ENCODE measurements at places on chromosomes 7 and 10.

DNA sequence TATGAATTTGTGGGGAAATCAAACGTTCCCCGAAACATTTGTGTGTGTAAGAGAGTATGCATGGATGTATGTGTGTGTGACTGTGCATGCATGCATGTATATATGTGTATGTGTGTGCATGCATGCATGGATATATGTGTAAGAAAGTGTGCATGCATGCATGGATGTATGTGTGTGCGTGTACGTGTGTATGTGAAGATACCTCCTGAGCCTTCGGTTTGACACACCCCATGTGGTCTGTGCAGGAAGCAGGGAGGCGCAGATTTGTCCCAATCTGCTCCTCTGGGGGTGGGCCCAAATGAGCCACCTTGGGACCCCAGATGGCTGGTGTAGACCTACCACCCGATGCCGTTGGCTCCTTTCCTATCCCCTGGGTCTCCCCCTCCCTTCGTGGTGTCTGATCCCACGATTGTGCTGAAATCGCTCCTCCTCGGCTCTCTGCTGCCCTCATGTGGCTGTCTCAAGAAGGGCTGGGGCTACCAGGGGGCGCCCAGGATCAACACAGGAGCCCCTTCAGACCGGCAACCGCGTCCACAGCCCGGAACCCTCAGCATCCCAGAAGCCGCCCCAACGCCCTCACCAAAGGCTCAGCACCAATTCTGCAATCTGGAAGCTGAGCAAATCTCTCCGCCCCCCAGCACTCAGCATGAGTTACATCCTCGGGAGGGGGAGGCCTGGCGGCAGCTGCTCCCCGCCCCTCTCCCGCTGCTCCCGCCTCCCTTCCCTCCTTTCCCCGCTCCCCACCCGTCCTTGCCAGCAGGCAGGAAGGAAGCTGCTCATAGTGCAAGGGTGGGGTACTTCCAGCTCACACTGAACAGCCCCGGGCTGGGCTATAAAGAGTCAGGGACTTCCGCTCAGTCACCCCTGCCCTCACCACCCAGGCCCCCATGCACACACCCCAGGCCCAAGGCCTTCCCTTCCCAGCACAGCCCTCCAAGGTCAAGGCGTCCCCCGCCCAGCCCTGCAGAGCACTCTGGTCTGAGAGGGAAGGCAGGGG lies 2.3 kb upstream of the NOS3 start:
- DNase-seq, result peak; percentile 37

DNA sequence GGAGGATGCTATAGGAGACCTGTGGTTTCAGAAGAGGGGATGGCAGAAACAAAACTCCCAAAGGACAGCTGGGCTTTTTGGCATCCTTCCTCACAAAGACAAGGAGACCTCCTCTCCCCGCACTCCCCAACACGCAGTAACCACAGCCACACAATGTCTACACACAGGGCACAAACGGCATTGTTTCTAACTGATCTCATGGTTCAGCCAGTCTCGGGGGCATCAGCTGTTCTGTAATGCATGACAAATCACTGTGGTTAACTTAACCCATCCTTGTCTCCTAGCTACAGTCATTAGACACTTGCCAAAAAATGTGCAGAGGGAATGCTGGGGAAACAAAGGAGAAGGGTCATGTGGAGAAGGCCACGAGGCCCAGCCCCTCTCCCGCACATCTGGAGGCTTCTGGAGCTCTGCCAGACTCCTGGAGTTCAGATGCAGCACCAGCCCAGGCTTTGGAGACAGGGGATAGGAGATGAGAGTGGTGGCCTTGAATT lies 7.6 kb upstream of the ADAMTS14 start:
- DNase-seq, result peak; percentile 99

DNA sequence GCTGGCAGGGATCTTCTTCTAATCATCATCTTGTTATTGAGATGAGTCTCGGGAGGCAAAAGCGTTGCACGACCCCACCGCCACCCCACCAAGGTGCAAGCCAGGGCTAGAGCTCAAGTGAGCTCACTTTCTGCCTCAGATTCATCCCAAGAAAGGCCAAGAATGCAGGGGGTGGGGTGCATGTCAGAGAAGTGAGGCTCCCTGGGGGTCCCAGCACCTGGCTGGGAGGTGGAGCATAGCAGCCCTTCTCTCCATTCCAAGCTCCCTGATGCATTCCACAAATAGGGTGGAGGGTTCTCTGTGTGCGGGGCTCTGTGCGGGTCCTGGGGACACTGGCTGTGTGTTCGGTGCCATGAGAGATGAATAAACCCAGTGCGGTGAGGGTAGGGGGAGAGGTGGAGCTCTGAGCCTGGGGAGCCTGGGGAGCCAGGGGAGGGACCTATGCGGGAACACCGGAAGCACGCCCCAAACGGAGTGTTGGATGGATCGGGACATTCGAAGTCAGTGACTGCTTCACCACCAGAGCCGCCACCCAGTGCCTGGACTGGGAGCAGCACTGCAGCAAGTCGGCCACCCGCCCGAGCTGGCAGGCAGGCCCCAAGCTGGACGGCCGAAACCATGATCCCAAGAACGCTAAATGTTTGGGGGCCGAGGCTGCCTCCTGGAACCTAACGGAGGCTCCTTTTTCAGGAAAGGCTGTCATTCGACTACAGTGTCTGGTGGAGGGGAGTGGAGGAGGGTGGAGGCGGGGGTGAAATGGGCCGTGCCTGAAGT lies 17.9 kb upstream of the HMX3 start:
- DNase-seq, result no peak

- peak; percentile 2 for DNase-seq
Observed at GRCh38 chr10:106795619-106796018, 368.9 kb downstream of the SORCS1 start.

- DNase-seq, result peak; percentile 22
Observed at GRCh38 chr7:27688646-27689045, 26.0 kb upstream of the HIBADH start.

DNA sequence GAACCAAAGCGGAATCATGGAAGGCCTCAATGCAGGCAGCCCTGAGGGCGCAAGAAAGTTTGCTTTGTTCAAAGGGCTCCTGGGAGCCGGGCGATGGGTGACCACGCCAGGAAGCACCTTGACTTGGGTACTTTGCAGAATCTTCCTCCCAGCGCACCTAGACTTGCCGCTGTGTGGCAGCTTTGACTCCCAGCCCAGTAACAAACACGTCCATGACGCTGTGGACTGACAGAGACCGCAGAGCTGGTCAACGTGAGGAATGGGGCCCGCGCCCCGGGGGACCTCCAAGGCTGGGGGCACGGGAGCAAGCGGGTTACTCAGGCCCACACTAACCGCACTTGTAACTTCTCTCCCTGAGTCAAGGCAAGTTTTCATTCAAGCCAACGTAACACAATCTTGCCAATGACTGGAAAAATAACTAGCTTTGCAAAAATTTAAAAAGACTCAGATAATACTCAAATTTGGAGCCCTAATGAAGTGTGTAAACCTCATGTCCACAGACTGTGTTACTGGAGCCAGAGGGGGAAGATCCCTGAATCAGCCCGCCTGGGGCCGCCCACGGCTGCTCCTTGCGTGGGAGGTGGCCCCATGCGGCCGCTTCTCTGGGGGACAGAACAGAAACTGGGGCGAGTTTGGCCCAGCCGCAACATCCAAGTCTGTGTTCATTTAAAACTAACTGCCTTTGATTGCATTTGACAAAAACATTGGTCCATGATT lies 130.8 kb downstream of the DNAJB6 start:
- no peak for DNase-seq

- peak; percentile 84 for DNase-seq
Observed at GRCh38 chr10:102450374-102451104, 804 bp downstream of the C10orf95 start.

GRCh38 chr10:73644767-73645166 lies 3.5 kb upstream of the MYOZ1 start:
- DNase-seq, result no peak

- no peak for DNase-seq
Observed at GRCh38 chr10:24962995-24963394, 10.6 kb upstream of the PRTFDC1 start.

DNA sequence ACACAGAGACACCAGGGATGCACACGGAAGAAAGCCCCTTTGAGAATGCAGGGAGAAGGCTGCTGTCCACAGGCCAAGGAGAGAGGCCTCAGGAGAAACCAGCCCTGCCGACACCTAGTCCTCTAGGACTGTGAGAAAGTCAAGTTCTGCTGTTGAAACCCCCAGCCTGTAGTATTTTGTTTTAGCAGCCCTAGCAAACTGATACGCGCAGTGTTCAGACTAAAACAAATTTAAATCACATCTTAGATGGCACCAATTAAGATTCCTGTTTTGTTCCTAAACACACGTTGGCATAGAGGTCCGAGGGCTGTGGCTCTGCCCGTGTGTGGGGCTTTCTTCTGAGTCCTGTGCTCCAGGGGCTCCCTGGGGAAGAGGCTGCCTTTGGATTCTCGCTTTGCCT lies 21.7 kb downstream of the LMTK2 start:
- DNase-seq, result no peak

- no peak for DNase-seq
Observed at GRCh38 chr10:71399946-71400345, 3.2 kb downstream of the CDH23 start.

DNA sequence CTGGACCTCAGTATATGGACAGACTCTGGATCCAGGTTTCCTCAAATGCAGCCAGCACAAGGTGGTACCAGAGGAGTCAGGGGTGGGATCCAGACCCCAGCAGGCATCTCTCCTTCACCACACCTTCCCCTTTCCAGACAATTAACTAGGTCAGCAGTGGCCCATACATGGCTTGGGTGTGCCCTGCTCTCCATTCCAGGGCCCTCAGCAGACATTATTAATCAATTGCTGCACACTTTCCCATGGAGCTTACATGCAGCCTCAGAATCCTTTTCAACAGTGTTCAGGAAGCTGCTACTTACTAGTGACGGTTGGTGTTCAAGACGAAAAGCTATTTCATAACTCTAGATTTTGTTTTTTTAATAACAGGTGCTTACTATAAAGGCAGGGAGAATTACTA lies 6.0 kb downstream of the COL13A1 start:
- peak; percentile 48 for DNase-seq

- DNase-seq, result no peak
Observed at GRCh38 chr7:44772867-44773266, 23.6 kb upstream of the PPIA start.

- DNase-seq, result no peak
Observed at GRCh38 chr7:151311294-151311864, 30.2 kb upstream of the NUB1 start.

DNA sequence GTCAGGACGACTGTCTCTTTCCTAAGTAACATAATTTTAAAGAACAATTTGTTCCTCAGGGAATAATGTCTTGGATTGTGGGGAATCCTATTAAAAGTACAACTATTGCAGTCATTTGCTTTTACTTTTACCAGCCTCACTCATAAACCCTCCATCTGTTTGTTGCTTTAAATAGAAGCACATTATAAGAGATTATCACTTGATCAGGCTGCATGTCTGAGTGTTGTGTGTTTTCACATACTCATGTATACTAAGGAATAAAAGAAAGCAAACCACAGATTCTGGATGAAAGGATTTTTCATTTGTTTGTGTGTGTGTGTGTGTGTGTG lies 1077.8 kb downstream of the KCNMA1 start:
- DNase-seq, result peak; percentile 51

GRCh38 chr7:36129048-36129534 lies 24.0 kb upstream of the EEPD1 start:
- no peak for DNase-seq

DNA sequence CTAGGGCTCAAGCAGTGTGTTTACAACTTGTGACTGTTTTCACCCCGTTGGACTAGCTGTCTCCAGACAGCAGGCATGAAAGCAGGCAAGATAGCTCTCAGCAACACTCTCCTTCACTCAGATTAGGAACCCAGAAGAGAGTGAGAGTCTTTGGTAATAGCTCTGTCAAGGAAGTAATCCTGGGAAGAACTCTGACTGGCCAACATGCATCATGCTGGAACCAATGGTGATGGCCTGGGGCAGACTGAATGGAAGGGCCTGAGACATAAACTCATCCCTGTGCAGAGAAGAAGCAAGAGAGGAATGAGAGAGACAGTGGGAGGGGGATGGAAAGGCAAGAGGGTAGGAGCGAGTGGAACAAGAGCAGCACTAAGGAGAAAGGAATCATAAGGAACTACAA lies 48.9 kb downstream of the AKR1D1 start:
- DNase-seq, result no peak

- peak; percentile 9 for DNase-seq
Observed at GRCh38 chr7:39027491-39027890, 49.8 kb downstream of the POU6F2 start.
